Stimulated activated CD8-positive, alpha-beta memory T cell treated with anti-CD3 and anti-CD28 coated beads, Interleukin-7, amount 100 ng/mL, for 48 hours (primary cell): ENCODE measurements at places on chromosomes 12 and 14.

DNA sequence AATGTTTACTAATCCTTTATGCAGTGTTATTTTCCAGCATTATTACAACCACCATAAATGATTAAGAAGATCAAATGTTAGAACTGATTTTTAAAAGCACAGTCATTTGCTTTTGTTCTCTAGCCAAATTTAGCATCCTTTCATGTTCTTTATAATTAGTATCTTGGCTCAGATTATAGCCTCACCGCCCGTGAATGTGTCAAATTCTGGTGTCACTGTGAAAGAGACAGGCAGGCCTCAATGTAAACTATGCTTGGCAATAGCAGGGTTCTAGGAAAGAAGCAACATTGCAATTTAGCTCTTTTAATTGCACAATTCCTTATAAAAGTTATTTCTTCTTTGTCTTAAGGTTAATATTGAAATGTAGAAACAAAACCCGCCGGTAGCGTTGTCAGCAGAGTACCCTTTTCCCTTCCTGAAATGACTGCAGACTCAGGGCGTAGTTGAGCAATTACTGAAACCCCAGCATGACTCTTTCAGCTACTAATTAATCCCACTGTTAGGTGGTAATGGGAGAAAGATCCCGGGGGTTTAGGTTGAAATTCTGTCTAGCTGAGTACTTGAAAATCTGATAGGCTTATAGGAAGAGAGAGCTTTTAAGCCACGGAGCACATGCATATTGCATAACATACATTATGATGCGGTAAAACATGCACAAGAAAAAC, 1600.5 kb upstream of the SEL1L start:
- DNase-seq, result no peak

- no peak for DNase-seq
These were observed 648 bp downstream of the SNX6 start for GRCh38 chr14:34629344-34629656.

GRCh38 chr12:115574826-115575225, 702.7 kb downstream of the MED13L start:
- no peak for DNase-seq

GRCh38 chr14:74239848-74240793, 872 bp downstream of the VSX2 start:
- DNase-seq, result no peak

DNA sequence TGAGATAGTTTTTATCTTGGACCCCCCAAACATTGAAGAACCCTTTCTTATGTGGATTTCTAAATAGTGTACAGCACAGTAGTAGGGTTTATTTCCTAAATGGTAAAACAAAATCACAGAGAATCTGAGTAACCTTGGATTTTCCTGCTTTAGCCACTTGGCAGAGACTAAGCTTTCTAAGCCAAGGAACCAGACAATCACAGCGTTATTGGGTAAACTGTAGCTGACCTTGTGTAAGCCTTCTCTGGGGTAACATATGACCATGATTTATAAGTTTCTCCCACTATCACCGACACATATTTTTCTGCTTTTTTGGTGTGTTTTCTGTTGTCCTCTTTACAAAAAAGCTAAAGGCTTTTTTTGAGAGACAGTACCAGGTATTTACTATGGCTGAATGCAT, 136.3 kb upstream of the PZP start:
- no peak for DNase-seq

GRCh38 chr12:72957454-72957853, 685.3 kb downstream of the TRHDE start:
- no peak for DNase-seq
